ENCODE measurements at places on chromosomes 11 and 22. TPM values are rescaled to one million over a fixed set of nuclear protein-coding genes. Genes with fewer than 3 reads are reported as not detected.

DNA sequence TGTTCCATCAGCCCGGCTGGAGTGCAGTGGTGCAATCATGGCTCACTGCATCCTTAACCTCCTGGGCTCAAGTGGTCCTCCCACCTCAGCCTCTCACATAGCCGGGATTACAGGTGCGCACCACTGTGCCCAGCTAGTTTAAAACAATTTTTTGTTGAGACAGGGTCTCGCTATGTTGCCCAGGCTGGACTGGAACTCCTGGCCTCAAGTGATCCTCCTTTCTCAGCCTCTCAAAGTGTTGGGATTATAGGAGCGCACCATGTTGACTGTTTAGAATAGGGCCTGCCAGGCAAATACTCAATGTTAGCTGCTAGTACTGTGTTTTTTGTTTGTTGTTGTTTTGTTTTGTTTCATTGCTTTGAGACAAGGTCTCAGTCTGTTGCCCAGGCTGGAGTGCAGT lies 66.4 kb downstream of the ARHGAP8 start:
- no peak for DNase-seq

Gene SLC5A1
- 0.45 TPM for polyA plus RNA-seq

GRCh38 chr11:3201112-3201581 lies 17.5 kb downstream of the MRGPRG start:
- no peak for DNase-seq

GRCh38 chr22:30325065-30325720 lies 1.5 kb downstream of the TBC1D10A start:
- DNase-seq, result no peak

- no peak for DNase-seq
Measured at GRCh38 chr11:18010977-18011586, 1.8 kb downstream of the SERGEF start.

Gene RNF141
- 49.9 TPM for polyA plus RNA-seq

Gene GAS2
- 10.6 TPM for polyA plus RNA-seq

Gene PTGDR2
- 0.24 TPM for polyA plus RNA-seq

DNA sequence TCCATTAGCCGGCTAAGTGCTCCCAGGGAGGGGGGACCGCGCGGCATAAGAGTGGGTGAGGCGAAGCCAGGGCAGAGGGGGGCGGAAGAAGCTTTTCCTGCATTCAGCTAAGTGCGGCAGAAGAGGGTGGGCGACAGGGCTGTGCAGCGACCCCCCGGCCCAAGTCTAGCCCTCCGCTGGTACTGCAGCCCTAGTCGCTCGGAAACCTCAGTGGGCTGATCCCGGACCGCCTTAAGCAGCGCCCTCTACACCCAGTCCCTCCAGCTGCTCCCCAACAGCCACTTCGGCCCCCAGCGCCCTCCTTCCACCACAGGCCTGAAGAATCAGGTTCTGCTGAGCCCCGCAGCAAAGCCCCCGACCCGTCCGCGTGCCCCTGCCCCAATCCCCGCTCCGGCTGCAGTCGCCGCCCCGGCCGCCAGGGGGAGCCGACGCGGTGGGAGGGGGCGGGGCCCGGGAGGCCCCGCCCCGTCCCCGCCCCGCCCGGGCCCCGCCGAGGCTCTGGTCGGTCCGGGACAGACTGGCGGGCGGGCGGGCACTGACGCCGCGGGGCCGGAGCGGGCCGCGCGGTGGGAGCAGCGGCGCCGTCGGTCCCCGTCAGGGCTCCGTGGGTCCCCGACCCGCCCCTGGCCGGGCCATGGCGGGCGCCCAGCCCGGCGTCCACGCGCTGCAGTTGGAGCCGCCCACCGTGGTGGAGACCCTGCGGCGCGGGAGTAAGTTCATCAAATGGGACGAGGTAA lies at the start of gene PLCB3:
TSS of gene PLCB3 (plus strand) at position 515 of the 737 bp plus-strand sequence. CDS start at position 635, 120 bp downstream.
- no peak for DNase-seq

GRCh38 chr11:128632141-128632791 lies 44.9 kb upstream of the ETS1 start:
- DNase-seq, result no peak

Gene MFRP
- polyA plus RNA-seq, result not detected

Gene IGLL1
- polyA plus RNA-seq, result 0.53 TPM
